Posterior vena cava (tissue), 2 donors: ENCODE measurements at places on chromosomes 1 and 21.

GRCh38 chr1:41444246-41444645 lies 40.2 kb downstream of the EDN2 start:
- no peak for DNase-seq

DNA sequence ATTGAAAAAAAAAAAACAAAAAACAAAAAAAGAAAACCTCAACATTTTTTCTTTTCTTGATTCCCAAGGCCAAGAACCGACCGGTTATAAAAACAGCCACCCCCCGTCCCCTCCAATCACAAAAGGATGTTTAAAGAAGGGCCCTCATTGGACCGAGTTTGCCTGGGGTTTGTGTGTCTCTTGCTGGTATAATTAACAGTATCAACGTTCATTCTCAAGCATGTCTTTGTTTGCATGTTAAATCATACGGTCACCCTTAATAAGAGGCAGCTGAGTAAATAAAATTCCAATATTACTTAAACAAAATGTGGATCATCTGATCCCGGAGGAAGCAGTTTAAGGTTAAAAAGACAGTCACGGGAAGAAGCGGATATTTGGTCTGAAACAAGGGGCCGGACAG lies 201.1 kb downstream of the PRDM2 start:
- no peak for DNase-seq

GRCh38 chr1:107776900-107777663 lies 187.9 kb downstream of the VAV3 start:
- no peak for DNase-seq

DNA sequence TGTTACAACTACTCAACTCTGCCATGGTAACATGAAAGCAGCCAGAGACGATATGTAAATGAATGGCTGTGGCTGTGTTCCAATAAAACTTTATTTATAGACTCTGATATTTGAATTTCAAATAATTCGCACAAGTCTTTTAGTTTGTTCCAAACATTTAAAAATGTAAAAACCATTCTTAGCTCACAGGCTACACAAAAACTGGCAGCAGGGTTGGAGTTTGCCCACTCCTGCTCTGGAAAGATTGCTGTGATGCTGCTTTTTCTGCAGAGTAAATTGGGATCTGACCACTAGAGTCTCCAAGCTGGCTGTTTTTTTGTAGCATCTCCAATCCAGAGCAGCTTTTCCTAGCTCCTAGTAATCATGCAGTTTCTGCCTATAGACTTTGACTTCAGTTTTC lies 157.5 kb downstream of the CHRM3 start:
- DNase-seq: no peak

- DNase-seq: no peak
Observed at GRCh38 chr1:160024195-160024905, 7.4 kb downstream of the PIGM start.

GRCh38 chr1:92228401-92228800 lies 10.7 kb downstream of the C1orf146 start:
- no peak for DNase-seq

DNA sequence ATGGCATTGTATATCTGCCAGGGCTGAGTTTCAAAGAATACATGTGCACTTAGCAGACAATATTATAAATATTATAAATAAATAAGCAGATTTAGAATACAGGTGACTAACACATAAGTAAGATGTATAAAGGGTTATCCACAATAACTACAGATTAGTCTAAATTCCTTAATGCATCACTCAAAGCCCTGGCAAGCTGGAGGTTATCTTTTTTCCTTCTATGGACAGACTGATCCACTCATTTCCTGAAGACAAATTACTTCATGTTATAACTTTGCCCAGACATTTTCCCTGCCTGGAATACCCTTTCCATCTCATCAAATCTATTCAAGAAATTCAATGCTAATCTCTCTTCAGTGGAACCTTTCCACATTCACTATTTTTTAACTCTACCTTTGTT lies 38.8 kb downstream of the LUZP1 start:
- DNase-seq: no peak

- no peak for DNase-seq
Observed at GRCh38 chr1:185846672-185847444, 112.7 kb downstream of the HMCN1 start.

DNA sequence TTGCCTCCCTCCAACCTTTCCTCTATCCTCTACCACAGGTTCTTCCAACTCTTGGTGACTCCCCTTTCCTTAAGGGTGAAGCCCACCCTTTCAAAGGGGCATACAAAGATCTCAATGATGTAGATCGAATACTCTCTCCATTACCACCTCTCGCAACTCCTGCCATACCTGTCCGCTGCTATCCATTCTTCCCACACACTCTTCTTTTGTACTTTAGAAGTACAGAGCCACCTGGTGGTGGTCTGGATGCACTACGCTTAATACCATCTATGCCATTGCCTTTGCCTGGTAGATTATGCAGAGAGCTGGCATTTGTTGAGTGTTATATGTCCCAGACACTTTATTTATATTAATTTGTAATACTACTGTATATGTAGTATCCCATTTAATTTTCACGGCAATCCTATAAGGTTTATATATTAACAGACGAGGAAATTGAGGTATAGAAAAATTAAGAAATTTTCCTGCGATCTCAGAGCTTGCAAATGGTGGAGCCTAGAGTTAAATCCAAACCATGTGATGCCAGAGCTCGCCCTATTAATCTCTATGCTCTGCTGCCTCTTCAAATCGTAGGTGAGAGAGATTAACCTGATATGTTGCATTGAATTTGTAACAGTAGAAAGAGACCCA lies 22.9 kb downstream of the TSHB start:
- DNase-seq: no peak
